Fibroblast of pulmonary artery (primary cell): ENCODE measurements at places on chromosomes 2 and 18.
A peak's percentile ranks its signal among the peaks of the same experiment; 100 is the strongest.

- DNase-seq: no peak
These were observed 298.6 kb downstream of the AGPS start for GRCh38 chr2:177691177-177691576.

GRCh38 chr18:59072727-59073421 lies 66.8 kb upstream of the SEC11C start:
- no peak for DNase-seq

GRCh38 chr2:43054367-43054766 lies 172.0 kb downstream of the ZFP36L2 start:
- no peak for DNase-seq

GRCh38 chr2:231720292-231720986 lies 12.1 kb downstream of the PTMA start:
- no peak for DNase-seq

- DNase-seq: no peak
These were observed 1587.5 kb upstream of the PIK3C3 start for GRCh38 chr18:40367576-40367975.

- DNase-seq: no peak
These were observed 167.8 kb downstream of the HNMT start for GRCh38 chr2:138132108-138132507.

GRCh38 chr2:20560011-20560410 lies 90.9 kb downstream of the HS1BP3 start:
- DNase-seq: no peak

GRCh38 chr18:42053188-42053781 lies 98.3 kb downstream of the PIK3C3 start:
- DNase-seq: peak; percentile 79

DNA sequence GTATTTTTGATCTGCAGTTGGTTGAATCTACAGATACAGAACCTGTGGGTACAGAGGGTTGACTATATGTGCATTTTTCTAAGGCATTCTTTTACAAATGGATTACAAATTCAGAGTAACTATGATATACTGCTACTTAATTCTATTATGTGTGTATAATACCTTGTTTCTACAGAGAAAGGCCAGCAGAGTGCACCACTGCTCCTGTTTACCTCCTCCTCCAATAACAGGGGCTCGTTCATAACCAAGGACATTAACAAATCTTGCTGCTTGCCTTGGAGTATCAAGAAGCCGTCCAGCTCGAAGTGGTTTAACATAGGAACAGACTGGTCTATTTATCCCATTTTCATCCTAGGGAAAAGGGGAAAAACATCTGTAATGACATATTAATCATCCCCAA lies 16.4 kb downstream of the CEP76 start:
- peak; percentile 44 for DNase-seq

DNA sequence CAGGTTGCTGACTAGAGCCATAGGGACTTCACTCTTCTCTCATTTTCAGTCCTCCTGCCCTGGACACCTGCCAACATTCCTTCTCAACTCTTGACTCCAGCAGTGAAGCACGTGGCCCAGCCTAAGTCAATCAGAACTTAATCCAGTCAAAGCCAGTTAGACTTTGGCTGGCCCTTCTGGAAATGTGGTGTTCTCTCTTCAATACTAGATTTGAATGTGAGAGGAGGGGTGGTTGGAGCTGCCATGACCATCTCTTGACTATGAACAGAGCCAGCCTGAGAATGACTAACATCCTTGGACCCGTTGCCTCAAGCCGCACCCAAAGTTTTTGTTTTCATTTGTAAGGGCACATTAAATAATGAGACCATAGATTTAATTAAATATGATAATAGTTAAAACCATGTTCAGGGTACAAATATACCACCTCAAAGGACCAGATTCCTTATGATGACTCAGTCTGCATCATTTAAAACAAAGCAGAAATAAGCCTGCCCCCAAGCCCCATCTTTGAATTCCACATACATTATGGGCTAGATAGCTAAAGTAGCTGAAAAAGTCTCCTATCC lies 49.7 kb upstream of the RASGRP3 start:
- peak; percentile 86 for DNase-seq

DNA sequence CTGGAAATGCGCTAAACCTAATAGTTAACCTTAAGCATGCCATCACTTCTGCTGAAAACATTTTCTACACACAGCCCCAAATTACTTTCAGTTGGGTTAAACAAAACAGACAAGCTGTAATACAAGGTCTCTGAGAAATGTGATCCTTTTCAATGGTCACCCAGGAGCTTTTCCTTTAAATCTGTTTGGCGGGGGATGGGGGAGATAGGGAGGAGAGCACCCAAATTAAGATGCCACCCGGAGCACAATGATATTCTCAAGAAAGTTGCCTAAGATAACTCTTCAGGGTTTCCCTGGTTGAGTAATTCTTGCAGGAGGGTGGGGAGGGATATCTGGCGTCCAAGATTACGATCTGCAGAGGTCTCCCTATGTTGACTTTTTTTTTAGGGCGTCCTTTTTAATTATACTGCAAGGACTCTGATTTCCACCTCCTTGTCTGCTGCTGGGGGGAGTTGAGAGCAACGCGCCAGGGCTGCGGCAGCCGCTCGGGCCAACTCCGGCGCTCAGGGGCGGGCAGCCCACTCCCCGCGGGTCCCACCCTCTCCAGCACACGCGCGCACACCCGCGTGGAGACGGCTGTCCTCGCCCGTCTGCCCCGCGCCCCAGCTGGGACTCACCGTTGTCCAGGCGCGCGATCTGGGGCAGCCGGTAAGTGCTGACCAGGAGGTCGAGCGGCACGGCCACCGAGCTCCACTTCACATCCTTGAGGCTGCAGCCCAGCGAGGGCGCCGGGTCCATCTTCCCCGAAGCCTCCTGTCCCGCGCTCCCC lies 807 bp downstream of the GAREM1 start:
- DNase-seq: peak; percentile 39

GRCh38 chr2:190465060-190465459 lies 56.9 kb downstream of the MFSD6 start:
- no peak for DNase-seq

DNA sequence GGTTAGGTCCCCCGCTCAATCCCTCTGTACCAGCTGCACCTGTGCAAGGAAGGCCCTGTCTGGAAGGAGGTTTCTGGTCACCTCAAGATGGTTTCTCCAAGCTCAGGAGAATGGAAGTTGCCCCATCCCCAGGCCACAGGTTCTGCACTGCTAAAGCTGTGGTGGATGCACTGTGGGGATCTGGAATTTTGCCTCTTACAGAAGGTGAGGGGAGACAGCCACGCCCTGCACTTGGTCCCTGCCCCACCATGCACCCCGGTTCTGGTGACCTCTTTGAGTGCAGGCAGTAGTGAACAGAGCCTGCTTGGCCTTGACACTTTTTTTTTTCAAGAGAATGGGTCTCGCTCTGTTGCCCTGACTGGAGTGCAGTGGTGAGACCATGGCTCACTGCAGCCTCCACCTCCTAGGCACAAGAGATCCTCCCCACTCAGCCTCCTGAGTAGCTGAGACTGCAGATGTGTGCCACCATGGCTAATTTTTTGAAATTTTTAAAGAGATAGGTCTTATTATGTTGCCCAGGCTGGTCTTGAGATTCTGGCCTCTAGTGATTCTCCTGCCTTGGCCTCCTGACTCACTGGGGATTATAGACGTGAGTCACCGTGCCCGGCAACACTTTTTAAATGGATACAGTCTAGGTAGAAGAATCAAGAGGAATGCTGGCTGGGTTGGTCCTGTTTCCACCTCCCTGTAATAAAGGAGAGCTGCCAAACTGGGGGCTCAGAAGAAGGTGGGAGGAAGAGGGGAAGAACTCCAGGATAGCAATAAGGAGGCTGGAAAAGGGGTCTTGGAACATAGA lies 5.8 kb upstream of the NT5DC4 start:
- DNase-seq: peak; percentile 48

GRCh38 chr2:123715467-123715982 lies 309.6 kb upstream of the CNTNAP5 start:
- no peak for DNase-seq

GRCh38 chr2:113986762-113987290 lies 96.9 kb downstream of the ACTR3 start:
- DNase-seq: no peak

- no peak for DNase-seq
These were observed 16.3 kb downstream of the TSHZ1 start for GRCh38 chr18:75226956-75227316.

DNA sequence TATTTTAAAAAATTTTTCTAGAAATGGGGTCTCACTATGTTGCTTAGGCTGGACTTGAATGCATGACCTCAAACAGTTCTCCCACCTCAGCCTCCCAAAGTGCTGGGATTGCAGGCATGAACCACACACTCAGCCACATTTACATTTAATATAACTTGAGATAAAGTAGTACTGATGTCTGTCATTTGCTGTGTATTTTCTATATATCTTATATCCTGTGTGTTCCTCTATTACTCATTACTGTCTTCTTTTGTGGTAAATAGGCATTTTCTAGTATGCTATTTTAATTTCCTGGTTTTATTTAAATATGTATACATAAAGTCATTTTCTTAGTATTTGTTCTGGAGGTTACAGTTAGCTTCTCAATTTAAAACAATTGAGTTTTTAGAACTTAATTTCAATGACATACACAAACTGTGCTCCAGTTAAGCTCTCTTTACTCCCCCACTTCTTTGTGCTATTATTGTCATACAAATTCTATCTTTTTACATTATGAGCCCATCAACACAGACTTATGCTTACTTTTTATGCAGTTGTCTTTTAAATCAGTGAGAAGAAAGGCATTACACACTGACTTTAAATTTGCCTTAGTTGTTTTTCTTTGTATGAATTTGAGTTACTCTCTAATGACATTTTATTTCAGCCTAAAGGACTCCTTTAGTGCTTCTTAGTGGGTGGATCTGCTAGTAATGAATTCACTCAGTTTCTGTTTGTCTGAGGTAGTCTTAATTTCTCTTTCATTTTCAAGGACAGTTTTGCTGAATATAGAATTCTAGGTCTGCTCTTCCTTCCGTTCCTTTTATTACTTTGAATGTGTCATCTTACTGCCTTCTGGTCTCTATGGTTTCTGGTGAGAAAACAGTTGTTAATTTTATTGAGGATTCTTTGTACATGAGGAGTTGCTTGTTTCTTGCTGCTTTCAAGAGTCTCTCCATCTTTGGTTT lies 6.2 kb upstream of the INPP4A start:
- no peak for DNase-seq

GRCh38 chr2:23453836-23454460 lies 69.0 kb downstream of the KLHL29 start:
- DNase-seq: no peak

GRCh38 chr2:120439637-120440384 lies 93.9 kb downstream of the INHBB start:
- no peak for DNase-seq

DNA sequence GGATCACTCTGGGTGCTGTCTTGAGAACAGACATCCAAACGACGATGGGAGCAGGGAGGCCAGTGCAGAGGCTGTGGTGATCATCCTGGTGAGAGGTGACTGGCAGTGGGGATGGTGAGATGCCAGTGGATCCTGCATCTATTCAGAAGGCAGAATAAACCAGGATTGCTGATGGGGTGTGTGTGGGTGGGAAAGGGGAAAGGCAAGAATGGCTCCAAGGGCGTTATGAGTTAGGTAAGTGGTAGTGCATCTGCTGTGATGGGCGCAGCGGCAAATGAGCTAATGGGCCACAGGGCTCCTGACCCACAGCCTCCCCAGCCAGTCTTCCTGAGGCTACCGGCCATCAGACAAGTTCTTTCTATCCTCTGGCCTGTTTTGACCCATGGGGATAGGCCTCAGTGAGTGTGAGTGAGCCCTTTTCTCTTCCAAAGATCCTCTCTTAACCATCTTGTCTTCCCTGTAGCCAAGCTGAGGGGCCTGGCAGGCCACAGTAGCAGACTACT lies 29.6 kb downstream of the SERTAD2 start:
- no peak for DNase-seq

GRCh38 chr2:66507673-66508201 lies 72.8 kb downstream of the MEIS1 start:
- no peak for DNase-seq

DNA sequence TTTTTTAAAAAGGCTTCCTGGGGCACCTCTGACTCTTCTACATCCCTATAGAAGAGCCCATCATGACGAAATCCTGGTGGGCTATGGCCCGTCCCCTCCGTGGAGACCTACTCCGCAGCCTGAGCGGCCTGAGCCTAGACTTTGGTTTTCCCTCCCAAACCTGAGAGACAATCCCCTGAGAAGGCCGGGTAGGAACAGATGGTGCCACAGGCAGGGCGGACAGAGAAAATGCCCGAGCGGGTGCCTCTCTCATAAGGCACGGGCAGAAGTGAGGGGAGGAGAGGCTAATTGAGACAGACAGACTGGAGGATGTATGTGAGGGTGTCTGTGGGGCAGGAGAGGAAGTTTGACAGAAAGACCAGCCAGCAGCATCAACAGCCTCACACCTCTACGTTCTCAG lies 20.2 kb upstream of the SFXN5 start:
- DNase-seq: no peak

GRCh38 chr18:45900623-45901022 lies 66.5 kb downstream of the EPG5 start:
- DNase-seq: no peak

- peak; percentile 71 for DNase-seq
These were observed 9.4 kb downstream of the FBLN7 start for GRCh38 chr2:112147382-112148168.

DNA sequence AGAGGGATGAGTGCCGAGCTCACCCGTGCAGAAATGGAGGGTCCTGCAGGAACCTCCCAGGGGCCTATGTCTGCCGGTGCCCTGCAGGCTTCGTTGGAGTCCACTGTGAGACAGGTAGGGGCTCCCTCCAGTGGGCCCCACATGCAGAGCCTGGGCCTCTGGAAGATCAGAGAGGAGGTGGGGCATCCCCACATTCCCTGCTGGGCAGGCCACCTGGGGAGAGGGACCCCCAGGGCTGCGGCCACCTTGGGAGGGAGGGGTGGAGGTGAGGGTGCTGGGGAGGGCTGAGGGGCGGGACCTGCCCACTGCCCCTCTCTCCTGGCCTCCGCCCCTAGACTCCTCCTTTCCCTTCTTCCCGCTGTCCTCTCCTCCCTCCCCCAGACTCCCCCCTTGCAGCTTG lies 38.5 kb downstream of the MTERF4 start:
- DNase-seq: no peak

GRCh38 chr2:70946832-70947442 lies 11.2 kb downstream of the ATP6V1B1 start:
- peak; percentile 73 for DNase-seq

- DNase-seq: no peak
These were observed 22.6 kb downstream of the ZNF236 start for GRCh38 chr18:76844742-76845477.
